ENCODE measurements at places on chromosomes 16 and 17.

GRCh38 chr16:88442727-88443576, 10.1 kb upstream of the ZFPM1 start:
- peak; percentile 85 for DNase-seq

DNA sequence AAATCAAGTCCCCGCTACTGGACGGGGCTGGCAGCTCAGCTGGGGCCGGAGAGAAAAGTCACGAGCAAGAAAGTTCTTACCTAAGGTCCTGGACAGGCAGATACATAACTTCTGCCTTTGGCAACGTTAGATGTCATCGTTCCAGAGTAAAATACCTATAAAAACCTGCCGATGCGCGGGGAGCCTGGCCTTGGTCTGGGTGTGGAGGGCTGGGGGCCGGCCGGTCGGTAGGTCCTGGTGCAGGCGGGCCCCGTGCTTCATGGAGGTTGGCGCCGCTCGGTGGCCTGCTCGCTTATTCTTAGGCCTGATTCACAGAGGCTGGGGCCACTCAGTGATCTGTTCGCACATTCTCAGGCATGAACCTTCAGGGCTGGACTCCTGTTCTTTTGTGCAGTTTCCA, 33.7 kb upstream of the ZNF750 start:
- DNase-seq: no peak

GRCh38 chr16:54633943-54634362, 296.7 kb upstream of the IRX5 start:
- DNase-seq: peak; percentile 4

DNA sequence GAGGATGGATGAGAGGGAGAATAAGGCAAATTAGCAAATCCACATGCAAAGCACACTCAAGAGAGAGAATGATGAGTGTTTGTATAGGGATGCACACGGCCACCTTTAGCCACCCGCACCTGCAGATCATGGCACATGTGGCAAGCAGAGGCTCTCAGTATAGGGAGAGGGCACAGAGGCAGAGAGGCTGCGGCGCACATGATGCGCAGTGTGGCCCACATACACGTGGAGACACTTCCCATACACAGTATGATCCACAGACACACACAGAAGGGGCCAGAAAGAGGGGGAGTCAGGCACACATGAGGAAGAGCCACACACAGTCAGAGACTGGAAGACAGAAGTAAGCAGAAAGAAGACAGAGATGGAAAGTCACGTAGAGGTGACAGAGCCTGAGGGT, 6.5 kb upstream of the CHD3 start:
- DNase-seq: peak; percentile 21

- no peak for DNase-seq
Measured at GRCh38 chr17:40056379-40057015, 2.3 kb upstream of the MED24 start.

- DNase-seq: no peak
Measured at GRCh38 chr16:72234387-72234786, 62.4 kb upstream of the PMFBP1 start.

DNA sequence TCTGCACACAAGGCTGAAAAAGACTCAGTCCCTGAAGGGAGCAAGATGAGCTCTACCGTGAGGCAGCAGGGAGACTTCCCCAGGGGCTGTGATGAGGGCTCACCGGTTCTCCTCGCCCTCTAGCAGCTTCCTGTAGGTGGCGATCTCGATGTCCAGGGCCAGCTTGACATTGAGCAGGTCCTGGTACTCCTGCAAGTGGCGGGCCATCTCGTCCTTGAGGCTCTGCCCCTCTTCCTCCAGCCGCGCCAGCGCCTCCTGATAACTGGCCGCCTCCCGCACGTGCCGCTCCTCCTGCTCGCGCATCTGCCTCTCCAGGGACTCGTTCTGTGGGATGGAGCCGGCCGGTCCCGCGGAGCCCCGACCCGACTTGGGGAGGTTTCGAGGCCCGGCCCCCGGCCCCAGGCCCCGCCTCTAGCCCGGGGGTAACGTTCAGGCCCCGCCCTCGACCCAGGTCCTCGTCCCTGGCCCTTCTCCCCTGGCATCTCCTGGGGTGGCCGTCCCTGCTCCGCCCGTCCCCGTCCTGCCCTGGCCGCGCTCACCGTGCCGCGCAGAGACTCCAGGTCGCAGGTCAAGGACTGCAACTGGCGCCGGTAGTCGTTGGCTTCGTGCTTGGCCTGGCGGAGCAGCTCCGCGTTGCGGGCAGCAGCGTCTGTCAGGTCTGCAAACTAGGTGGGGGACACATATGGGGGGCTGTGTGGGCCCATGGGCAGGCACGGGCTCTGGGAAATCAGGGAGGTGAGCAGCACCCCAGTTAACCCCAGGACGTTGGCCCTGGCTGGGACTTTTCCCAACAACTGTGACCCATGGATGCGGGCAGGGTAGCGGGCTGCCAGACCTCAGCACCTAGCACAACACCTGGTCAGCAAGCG, 3.9 kb downstream of the GFAP start:
- DNase-seq: peak; percentile 69

GRCh38 chr16:64751906-64752305, 370.0 kb downstream of the CDH11 start:
- no peak for DNase-seq

DNA sequence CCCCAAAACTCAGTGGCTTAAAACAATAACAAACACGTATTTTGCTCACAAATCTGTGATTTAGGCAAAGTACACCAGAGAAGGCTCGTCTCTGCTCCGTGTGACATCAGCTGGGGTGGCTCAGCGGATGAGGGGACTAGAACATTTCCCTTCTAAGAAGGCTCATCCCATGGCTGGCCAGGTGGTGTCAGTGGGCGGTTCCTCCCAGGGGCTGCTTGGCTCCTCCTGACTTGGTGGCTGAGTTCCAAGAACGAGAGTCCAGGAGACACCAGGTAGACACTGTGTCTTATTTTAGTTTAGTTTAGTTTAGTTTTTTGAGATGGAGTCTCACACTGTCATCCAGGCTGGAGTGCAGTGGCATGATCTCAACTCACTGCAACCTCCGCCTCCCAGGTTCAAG, 5.6 kb upstream of the CHMP6 start:
- DNase-seq: no peak

GRCh38 chr17:32141258-32141657, 1.0 kb upstream of the RHOT1 start:
- DNase-seq: no peak

GRCh38 chr16:2183671-2184070, 12.7 kb downstream of the CASKIN1 start:
- no peak for DNase-seq

DNA sequence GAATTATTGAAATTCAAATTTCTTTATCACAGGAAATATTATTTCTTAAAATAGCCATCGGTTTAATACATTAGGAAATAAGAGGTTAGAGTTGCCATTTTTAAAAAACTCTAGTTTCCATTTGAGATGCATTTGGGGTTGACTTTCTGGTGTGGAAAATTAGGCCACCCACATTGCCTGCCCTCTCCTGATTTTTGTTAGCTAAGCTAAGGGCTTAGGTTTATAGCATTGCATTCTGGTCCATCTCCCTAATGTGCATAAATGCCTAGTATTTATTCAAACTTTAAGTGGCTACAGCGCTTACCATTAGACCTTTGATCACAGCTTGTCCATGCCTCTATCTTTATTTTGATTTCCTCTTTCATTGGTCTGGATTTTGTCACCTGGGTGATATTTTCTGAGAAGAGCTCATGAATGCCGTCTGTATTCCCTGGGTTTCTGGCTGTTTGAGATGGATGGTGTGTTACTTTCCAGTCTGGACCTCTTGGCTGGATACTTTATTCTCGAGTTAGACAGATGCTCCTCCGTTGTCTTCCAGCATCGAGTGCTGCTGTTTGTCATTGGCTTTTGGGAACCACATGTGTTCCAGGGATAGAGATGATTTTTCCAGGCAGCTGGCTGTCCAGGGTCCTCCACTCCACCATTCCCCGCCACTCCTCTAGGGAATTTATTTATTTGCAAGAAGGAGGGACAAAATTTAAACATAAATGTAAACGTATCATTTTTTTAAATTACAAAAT, 120.3 kb downstream of the KATNIP start:
- DNase-seq: no peak

- no peak for DNase-seq
Measured at GRCh38 chr17:40535438-40535837, 29.8 kb downstream of the CCR7 start.

- DNase-seq: peak; percentile 18
Measured at GRCh38 chr16:48350736-48351135, 34.5 kb downstream of the SIAH1 start.

- DNase-seq: peak; percentile 40
Measured at GRCh38 chr16:75471723-75472633, 7.5 kb upstream of the TMEM170A start.

- no peak for DNase-seq
Measured at GRCh38 chr16:58518980-58519368, 3.7 kb downstream of the SETD6 start.

Measured in stimulated activated CD4-positive, alpha-beta T cell treated with anti-CD3 and anti-CD28 coated beads, Interleukin-15, amount 100 ng/mL, for 24 hours (primary cell).